Foreskin keratinocyte (primary cell): ENCODE measurements at places on chromosomes 5 and 9. TPM values are rescaled to one million over a fixed set of nuclear protein-coding genes. Genes with fewer than 3 reads are reported as not detected.

CTSV gene
- 29.3 and 43.6 TPM in 2 replicates for polyA plus RNA-seq

SPINK4 gene
- not detected in 2 replicates for polyA plus RNA-seq

DNA sequence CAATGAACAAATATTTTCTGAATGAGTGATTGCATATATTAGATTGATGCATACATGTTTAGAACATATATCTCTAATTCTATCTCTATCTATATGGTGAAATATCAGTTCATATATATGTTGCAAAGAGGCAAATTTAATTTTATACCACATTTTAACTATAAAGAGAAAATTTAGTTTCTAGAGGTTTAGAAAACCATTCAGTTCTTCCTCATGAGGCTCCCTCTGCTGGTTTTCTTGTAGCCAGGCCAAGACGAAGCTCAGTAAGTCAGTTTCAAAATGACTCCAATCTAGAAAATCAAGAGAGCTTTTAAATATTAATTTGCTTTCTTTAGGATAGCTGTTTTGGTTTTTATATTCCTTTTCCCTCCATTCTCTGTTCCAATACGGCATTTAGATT, 312.1 kb downstream of the TMEM232 start:
- DNase-seq = no peak

DNA sequence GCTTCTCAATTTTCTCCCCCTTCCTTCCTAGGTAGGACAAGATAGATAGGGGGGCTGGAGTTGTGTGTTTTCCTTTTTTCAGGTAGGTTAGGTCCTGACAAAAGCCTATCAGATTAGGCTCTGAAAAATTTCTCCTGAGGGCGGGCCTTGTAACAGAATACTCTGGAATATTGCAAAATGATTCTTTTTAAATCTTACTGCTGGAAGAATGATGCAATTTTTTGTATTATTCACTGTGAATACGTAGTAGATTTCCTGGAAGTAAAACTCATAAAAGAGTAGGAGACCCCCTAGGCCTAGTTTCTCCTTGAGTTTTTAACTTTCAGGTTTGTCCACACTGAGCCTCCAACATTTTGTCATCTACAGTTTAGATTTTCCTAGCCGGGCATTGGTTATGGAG, 1701.8 kb downstream of the EFNA5 start:
- no peak for DNase-seq

ELAVL2 gene
- polyA plus RNA-seq = 2.5 and 3.2 TPM in 2 replicates

PHF24 gene
- 0.04 and 0.06 TPM in 2 replicates for polyA plus RNA-seq

GRCh38 chr5:140402258-140403074, 833 bp downstream of the ANKHD1 start:
- DNase-seq = peak; percentile 65

DNA sequence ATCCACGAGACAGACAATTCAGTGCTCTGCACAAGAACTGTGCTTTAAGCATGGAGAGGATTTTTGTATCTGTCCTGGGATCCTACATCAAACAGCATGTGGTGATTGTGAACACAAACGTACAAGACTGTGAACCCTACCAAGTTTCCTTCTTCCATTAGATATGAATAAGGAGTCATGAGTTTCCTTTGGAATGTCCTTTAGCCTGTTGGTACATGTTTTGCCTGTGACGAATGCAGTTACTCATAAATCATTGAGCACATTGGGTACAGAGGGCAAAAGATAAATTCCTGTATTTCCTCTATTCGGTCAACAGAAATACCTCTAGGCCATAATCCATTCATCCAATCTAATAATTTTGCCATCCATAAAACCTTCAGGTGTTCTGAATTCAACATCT, 61.5 kb downstream of the FXN start:
- DNase-seq = peak; percentile 78

- DNase-seq = no peak
Observed at GRCh38 chr5:14890846-14891245, 19.3 kb upstream of the ANKH start.

DNA sequence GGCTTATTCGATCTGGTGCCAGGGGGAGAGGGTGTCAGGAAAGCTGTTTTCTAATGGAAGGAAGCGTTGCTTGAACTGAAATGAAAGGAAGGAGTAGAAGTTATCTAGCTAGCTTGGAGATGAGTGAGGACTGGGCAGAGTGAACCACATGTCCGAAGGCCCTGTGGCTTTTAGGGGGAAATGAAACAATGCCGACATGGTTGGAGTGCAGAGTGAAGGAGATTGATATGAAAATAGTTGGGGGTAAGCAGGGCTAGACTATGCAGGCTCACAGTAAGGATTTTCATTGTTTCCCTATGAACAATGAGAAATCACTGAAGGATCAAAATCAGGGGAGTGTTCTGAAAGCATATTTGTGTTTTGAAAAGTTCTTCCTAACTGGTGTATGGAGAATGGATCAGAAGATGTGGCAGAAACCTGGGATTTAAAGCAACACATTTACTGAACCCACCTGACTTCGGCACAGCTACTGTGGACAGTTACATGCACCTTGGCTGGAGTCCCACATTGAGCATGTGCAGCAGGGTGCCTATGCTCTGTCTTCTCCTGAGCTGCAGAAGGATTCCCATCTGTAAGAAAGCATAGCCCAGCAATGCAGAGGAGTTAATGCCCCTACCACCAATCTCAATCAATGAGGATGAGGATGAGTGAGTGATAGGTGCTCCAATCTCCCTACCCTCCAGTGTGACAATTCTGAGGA, 144.4 kb upstream of the TBCA start:
- DNase-seq = no peak
